ENCODE measurements at places on chromosomes 11 and 22.

- DNase-seq, result no peak
Observed at GRCh38 chr11:108496643-108497256, 1.4 kb downstream of the POGLUT3 start.

DNA sequence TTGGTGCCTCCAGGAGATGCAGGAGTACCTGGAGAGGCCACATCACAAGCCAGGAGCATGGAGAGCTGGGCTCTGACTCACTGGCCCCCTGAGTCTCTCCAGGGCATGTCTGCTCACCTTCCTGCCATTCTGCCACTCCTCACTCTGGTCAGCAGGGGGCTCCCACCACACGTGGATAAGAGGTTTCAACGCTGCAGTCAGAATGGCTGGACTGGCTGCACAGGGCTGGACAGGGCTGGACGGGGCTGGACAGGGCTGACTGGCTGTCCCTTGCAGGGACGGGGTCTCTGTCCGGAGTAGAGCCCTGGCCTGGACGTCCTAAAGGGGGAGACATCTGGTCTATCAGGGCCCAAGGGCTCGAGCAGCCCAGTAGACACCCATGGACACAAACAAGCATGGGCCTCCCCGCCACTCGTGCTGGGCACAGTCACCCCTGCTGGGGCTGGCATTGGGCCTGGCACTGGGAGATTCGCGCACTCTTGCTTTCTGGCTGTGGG is 34.6 kb downstream of the CYTH4 start:
- DNase-seq, result peak; percentile 81

- DNase-seq, result no peak
Observed at GRCh38 chr11:87966694-87967093, 208.5 kb downstream of the RAB38 start.

DNA sequence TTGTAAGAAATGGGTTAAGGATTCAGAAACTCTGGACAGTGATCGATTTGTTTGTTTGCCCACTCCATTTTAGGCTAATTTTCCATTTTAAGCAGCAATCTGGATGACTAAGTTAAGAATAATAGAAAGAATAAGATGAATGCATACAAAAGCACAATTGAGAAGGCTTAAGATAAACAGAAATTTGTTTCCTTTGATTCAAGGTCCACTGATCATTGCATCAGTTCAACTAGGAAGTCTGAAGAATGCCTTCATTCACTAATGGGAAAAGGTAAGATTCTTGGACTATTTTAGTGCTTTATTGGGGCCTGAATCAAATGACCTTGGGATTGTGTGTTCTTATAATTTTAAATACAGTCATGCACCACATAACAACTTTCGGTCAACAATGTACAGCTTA is 140.8 kb downstream of the CADM1 start:
- no peak for DNase-seq

DNA sequence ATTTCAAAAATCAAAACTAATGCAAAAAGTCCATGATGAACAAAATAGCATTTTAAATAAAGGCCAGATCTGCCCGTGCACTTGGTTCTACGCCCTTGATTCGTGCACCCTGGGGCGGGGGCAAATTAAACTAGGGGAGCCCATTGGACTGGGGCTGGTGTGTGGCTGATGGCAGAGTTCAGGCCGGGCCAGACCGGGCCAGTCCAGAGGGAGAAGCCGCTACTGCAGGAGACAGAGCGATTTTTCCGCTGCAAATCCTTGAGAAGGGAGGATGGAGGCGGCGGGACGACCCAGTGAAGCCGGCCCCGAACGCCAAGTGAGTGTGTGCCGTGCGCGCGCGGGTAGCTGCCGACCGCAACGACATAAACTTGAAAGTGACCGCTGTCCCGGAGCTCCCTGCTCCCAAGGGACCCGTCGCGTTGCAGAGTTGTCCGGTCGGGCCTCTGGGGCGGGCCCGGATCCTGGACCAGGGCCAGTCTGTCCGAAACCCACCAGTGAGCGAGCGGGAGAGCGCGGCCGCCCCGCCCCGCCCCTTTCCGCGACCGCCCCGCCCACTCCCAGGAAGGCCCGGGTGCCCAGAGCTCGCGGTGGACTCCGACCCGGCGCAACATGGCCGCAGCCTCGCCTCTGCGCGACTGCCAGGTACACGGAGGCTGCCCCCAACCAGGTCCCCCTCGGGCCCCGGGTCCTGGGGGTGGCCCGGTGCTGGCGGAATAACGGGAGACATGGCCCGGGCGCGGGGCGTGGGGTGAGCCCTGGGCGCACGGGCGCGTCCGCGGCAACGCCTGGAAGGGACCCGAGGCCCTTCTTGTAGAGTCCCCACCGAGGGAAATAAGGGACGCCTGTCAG is at the start of gene TTC38:
TSS of gene TTC38 (plus strand) at position 578 of the 849 bp plus-strand sequence. CDS start at position 610, 32 bp downstream.
- DNase-seq, result peak; percentile 67

DNA sequence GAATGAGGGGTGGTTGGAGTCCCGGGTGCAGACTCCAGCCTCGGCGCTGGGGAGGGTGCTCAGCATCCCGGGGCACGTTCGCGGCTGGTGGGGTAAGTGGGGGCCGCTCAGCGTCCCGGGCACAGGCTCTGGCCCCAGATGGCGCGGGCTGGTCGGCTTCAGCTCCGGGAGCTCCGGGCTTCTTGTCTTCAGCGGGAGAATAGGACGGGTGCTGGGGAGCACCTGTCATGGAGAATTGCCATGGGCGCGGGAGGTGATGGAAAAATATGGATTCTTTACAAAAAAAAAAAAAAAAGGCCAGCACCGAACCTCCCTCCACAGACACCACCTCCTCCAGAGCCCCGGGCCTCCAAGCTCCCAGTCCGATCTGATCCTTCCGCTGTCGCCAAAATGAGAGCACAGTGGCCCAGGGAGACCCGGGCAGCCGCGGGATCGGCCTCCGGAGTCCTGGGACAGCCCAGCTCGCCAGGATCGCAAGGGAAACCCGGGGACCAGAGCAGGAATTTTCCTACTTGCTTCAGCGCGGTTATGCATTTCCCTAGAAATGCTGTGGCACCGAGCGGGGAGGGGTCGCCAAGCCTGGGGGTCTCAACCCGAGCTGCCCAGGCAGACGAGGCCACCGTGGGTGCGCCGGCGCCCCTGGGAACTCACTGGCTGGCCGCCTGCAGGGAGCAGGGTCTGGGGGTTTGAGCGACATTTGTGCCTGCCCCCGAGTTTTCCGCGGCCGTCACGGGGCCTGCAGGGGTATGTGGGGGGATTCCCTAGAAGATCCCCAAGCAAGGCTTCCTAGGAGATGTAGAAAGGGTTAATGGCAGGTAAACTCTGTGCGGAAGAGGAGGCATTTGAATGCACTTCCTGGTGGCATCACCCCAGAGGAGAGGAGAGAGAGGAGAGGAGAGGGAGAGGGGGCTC is 1336.9 kb downstream of the BRD1 start:
- no peak for DNase-seq

GRCh38 chr11:68173926-68174325 is 39.2 kb downstream of the KMT5B start:
- DNase-seq, result no peak

GRCh38 chr11:28877340-28877739 is 769.2 kb downstream of the METTL15 start:
- no peak for DNase-seq

- DNase-seq, result no peak
Observed at GRCh38 chr11:64766881-64767280, 7.1 kb upstream of the PYGM start.

DNA sequence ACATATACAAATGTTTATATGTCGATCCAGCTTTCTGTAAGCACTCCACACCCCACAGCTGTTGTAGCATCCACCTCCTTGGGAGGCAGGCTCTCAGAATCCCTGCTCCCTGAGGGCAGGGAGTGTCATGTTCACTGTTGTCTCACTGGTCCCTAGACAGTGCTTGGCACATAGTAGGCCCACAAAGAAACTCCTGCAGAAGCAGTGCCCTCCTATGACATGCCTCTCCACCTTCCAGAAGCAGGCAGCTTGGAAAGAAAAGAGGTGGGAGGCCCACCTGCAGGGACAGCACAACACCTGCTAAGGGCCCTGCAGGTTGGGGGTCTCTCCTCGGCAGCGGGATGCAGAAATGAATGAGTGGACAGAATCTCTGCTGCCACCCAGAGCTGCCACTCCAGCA is 11.1 kb upstream of the CDC42EP2 start:
- no peak for DNase-seq

DNA sequence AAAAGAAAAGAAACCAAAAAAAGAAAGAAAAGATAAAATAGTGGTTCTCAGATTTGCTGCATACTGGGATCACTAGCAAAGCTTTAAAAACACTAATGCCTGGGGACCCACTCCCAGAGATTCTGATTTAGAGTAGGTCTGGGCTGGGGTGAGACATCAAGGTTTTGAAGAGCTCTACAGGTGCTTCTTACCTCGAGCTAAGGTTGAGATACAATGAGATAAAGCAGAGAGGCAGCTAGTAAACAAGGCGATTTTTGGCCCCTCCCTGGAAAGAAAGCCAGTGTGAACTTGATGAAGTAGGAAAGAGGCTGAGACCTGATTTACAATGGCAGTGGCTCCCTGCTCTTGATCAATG is 327.6 kb upstream of the CCDC90B start:
- no peak for DNase-seq

GRCh38 chr22:40043793-40044101 is 49.0 kb downstream of the FAM83F start:
- DNase-seq, result no peak

DNA sequence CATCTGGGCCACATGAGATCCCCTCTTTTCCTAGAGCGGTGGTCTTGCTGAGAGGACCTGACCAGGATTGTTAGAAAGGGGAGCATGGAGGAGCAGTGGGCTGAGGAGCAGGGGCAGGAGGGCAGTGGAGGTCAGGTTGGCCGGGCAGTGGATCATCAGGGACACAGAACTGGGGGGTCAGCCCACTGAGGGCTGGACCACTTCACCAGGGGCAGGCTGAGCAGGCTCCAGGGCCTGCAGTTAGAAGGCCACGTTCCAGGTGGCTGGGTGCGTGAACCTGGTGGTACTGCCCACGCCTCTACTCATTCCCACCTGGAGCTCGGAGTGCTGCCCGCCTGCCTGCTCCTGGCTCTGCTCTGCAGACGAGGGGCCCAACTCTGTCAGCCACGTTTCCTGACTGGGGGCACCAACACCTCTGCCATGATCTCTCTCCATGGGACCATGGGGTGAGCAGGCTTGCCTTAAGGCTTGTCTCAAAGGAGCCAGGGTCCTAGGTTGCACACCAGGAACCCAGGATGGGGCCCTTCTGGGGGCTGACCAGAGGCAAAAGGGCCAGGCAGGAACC is 9.7 kb downstream of the MRGPRF start:
- no peak for DNase-seq

DNA sequence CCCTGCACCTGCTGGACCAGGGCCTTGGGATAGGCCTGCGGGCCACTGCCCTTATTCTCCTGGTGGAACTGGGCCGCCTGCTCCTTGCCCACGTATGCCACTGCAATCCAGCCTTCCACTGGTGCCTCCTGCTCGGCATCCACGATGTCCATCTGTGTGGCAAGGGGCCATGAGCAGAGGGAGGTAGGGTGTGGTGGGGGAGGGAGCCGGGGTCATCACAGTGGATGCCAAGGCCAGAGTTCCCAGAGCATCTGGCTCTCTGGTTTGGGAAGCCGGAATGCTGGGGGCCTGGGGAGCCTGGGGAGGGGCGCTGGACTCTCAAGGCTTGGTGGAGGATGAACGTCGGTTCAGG is 627 bp downstream of the RNF215 start:
- DNase-seq, result no peak

DNA sequence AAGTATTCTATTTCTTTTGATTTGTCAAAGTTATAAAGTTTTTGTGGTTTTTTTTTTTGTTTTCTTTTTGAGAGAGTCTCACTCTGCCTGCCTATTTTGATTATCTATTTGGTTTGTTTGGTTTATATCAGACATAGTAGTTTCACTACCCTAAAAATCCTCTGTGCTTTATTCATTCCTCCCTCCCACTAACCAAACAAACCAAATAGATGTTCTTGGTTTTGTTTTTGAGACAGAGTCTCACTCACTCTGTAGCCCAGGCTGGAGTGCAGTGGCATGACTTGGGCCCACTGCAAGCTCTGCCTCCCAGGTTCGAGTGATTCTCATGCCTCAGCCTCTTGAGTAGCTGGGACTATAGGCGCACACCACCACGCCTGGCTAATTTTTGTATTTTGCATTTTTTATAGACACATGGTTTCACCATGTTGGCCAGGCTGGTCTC is 67.9 kb downstream of the ENTHD1 start:
- no peak for DNase-seq

GRCh38 chr11:117145393-117145761 is 1.3 kb downstream of the PAFAH1B2 start:
- DNase-seq, result no peak

DNA sequence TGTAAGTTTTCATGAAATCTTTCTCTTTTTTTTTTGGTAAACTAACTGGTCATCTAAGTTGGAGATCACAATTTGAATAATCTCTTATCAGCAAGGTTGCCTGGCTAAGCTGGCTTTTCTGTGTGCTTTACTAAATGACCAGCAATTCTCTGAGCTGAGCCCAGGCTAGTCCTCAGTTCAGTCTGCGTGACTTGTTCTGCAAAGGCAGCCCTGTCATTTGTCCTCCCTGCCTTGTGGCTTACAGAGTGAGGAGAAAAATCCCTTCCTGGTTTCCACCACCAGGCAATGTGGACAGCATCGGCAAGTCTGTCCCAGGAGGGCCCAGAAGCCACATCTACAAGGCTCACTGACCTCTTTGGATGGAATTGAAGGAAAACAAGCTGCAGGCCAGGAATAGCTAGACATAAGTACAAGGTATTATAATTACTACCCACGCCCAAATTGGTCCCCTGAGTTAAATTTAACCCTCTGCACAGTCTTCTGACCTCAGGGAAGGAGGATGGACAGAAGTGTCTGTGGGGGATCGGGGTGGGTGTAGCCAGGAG is 108.6 kb downstream of the SCN3B start:
- DNase-seq, result no peak

DNA sequence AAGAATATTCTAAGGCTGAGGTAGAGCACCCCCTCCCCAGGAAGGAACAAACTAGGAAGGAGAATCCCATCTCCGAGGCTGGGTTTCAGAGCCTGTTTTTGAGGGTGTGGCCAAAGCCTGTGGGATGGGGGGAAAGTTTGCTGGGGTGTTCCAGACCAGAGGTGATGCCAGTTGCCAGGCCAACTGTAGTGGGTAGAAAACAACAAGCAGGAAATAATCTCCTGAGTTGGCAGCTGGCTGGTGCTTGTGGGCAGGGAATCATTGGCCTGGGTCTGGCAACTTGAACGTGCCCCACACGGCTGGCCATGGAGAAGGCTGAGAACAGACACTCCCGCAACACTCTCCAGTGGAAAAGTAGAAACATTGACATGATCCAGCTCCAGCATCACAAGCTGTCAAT is 385.6 kb downstream of the ETS1 start:
- DNase-seq, result no peak

DNA sequence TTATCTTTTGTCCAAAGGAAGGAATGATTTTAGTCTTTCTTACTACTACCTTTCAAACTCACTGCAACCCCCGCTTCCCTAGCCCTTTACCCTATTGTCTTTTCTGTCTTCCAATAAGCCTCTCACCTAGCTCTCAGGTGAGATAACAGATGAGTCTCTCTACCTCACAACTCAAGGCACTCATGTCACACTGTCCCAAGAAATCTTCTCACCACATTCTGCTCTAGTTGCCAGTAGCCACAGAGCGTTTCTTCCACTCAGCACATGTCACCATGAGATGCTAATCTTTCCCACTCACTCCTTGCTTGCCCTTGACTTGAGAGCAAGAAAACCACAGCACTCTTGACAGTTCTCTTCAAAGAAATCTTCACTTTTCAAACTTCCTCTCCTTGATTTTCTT is 32.7 kb upstream of the TMEM41B start:
- no peak for DNase-seq

GRCh38 chr11:33941637-33942160 is 49.8 kb upstream of the LMO2 start:
- no peak for DNase-seq

- no peak for DNase-seq
Observed at GRCh38 chr11:120516461-120517389, 5.2 kb downstream of the GRIK4 start.

GRCh38 chr11:13776134-13776815 is 107.8 kb downstream of the FAR1 start:
- DNase-seq, result no peak

GRCh38 chr11:6151117-6151516 is 19.0 kb downstream of the OR52B2 start:
- DNase-seq, result no peak

All from neural crest cell (in vitro differentiated cells).